ENCODE measurements at places on chromosomes 4 and X.

- no peak for DNase-seq
These were observed 73.3 kb downstream of the FIP1L1 start for GRCh38 chr4:53450773-53451172.

- no peak for DNase-seq
These were observed 163.9 kb upstream of the SLC7A11 start for GRCh38 chr4:138405934-138406567.

- no peak for DNase-seq
These were observed 9.9 kb downstream of the FGG start for GRCh38 chr4:154602404-154603020.

DNA sequence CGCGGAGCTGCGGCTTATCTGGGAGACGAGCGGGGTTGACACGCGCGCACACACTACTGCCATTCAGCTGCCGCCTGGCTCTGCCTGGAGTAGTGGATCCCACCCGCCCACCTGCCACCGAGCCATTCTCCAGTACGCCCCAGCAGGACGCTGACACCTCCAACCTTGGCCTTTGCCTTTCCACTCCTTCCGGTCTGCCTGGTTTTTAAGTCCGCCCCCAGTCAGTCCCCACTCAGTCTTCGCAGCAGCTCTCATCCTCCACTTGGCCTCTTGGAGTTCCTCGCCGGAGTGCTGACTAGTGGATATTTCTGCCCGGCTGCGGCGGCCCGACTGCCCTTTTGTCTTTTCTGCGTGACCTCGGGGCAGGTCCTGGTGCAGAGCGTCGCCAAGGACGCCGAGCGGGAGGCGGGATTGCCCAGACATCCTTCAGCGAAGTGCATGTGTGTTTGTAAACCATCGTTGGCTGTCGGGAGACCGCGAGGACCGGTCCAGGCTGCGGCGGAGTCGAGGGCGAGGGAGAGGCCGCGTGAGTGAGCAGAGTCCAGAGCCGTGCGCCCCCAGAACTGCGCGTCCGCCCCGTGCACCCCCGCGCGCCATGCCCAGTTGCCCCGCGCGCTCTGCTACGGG is 1.1 kb downstream of the SLIT2 start:
- no peak for DNase-seq

- no peak for DNase-seq
These were observed 31.6 kb upstream of the NAP1L5 start for GRCh38 chr4:88729146-88729760.

Data from NCI-H1694 (cell line).